ENCODE measurements at places on chromosomes 6 and 20.

- DNase-seq: no peak
These were observed 1.5 kb upstream of the ERVFRD-1 start for GRCh38 chr6:11113038-11113437.

DNA sequence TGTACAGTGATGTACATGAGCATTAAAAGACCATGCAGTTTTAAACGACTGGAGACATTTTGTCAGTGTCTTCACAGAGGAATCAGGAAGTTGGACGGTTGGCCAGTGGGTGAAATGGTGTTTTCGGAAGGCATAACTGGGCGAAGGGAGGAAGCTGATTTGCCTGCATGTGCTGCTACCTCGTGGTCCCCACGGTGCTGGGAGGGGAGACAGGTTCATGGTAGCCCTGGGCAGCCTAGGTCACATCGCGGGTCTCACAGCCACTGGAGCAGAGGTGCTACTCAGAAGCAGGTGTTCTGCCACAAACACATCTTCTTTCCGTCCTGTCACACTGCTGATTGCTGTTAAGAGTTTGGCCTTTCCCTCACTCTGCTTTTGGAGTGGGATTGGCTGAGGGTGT lies 35.2 kb downstream of the HIVEP1 start:
- no peak for DNase-seq

- no peak for DNase-seq
These were observed 108.0 kb upstream of the FOXO3 start for GRCh38 chr6:108452711-108453195.

- peak; percentile 65 for DNase-seq
These were observed 268.0 kb upstream of the RNF217 start for GRCh38 chr6:124694139-124694705.

GRCh38 chr6:35178932-35179832 lies 34.6 kb upstream of the SCUBE3 start:
- no peak for DNase-seq

DNA sequence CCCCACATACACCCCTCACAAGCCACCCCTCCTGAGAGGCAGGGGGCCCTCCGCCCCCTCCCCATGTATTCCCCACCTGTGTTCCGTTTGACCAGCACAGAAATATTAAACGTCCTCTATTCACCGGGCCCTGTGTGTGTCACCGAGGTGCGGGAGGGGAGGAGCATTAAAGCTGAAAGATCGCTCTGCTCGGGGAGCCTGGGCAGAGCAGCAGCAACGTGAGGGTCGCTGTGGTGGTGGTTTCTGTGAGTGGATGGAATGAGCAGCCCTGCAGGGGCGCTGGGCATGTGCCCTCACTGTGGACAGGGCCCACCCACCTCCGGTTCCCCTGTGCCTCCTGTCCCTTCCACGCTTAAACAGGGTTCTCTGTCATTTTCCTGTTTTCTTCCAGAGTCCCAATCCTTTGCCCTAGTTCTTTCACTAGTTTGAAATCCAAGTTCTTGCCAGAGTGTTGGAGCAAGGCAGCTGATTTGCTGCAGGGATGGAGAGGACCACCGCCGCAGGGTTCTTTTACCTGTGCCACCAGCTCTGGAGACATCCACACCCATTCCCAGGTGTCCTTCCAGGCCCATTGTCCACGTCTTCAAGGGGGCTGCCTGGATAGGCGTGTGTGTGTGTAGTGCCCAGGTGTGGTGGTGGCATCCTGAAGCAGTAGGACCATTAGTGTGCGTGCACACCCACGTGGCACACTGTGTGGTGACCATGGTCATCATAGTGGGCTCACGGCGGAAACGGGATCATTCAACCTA lies 37.6 kb upstream of the MDFI start:
- no peak for DNase-seq

DNA sequence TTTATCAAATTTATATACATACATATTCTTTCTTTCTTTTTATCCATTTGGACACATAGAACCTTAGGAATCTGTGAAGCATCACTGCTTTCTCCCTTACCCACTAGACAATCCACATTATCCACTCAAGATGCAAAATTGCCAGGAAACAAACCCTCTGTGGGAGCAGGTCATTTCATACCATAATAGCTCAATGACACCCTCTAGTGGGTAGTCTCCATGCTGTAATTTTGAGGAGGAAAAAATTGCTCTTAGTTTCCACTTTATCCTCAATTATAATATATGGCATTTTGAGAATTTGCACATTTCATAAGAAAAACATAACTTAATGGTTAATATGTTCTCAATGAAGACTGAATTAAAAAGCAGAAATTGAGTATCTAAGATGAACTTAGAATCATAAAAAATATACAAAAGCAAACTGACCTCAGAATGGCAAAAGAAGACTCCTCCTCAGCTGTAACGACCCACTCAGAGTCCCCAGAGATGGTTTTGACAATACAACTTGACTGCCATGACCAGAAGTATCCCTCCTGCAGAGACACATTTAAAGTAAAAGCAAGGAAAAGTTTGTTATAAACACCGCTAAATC lies 164.1 kb downstream of the FRK start:
- peak; percentile 23 for DNase-seq

- peak; percentile 81 for DNase-seq
These were observed 142.4 kb upstream of the INSM1 start for GRCh38 chr20:20225325-20226043.

DNA sequence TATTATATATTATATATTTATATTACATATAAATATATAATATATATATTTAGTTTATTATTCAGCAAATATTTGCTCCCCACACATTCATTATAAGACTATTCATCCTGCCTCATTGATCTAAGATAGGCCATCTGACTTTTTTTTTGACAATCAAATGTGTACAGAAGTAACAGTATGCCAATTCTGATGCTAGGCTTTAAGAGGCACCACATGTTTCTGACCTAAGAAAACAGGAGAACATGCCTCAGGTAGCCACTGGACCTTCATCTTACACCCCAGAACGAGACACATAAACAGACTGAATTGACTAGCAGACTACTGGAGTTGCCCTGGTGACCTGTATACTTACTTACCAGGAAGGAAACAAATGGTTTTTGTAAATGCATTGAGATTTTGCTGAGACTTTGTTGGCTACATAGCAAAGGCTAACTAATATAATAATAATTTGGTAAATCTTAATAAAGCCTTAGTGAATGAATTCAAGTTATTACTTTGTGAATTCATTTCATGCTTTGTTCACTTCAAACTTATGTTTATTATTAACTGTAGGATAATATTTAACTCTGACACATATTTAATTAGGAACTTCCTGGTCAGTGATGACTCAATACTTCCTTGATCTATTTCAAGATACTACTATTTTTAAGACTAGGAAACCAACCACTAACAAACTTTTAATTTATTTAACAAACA lies 13.4 kb upstream of the MYO6 start:
- no peak for DNase-seq

GRCh38 chr20:31934968-31935764 lies 16.7 kb downstream of the PDRG1 start:
- DNase-seq: no peak

GRCh38 chr6:166745801-166746668 lies 119.0 kb upstream of the RPS6KA2 start:
- no peak for DNase-seq

DNA sequence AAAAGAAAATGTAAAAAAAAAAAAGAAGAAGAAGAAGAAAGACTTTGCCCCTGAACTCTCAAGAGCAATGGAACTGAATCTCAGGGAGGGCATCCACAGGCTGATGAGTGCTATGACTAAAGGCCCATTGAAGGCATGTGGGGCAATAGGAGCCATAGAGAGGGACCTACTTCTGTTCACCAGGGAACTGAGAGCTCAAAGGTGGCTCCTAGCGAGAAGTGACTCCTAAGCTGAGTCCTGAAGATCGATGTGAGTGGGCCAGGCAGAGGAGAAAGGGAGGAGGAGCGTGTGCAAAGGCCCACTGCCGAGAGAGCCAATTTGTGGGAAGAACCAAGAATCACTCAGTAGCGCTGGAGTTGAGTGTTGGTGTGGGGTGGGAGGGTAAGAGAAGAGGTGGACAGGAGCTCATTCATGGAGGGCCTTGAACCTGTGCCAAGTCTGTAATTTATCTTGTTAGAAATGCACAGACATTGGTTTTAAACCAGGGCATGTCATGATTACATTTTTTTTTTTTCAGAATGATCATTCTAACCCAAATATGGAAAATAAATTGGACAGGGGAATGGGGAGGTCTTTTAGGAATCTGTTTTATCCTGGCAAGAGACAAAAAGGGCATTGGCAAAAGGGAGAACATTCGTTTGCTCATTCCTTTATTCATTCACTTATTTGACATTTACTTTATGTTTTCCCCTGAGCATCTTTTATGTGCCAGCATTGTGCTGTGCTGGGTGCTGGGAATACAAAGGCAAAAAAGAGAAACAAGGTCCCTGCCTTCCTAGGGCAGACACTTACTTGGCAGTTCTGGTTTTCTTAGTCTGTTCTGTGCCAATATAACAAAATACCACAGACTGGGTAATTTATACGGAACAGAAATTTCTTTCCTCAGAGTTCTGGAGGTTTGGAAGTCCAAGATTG lies 67.4 kb upstream of the DSP start:
- DNase-seq: no peak

GRCh38 chr20:3081641-3082040 lies 2.9 kb downstream of the AVP start:
- no peak for DNase-seq

DNA sequence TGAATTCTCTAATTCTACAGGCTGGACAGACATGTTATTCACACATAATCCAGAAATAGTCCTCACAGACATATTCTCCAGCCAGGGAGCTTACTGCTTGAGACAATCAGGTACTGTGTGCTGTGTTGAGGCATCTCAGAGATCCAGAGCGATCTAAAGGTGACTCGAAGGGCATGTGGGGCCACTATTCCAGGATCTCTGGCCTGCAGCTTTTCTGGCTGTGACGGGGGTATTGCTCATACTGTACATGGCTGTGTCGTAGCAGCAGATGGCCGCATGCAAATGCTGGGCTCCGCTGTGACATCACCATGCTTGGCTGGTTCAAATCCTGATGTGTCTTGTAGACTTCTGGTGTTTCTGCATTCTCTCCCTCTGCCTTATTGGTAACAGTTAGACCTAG lies 37.8 kb downstream of the CD109 start:
- no peak for DNase-seq

DNA sequence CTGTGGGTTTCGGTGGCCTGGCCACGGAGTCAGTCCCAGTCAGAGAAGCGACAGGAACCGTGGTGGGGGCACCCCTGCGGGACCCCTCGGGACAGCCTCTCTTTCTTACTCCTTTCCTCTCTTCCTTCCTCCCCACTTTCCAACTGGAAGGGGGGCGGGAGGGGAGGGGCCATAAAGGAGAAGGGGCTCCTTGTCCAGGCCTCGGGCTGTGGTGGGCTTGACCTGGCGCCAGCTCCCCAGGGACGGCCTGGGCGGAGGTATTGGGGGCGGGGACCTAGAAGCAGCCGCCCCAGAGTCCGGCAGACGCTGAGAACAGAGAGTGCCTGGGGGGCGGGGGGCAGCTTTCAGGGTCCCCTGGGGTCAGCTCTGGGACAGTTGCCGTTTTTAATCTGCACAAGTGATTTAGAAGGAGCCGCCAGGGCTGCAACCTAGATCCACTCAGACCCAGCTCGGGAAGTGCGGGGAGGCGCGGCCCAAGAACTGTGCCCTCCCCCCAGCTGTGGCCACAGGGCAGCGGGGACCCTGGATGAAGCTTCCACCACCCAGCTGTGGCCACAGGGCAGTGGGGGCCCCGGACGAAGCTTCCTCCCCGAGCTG lies 6.4 kb upstream of the ABHD16B start:
- no peak for DNase-seq

- DNase-seq: no peak
These were observed 80.5 kb downstream of the SNX5 start for GRCh38 chr20:17888044-17888443.

- DNase-seq: no peak
These were observed 10.4 kb downstream of the MRPL14 start for GRCh38 chr6:44116641-44117382.

Data from NCI-H1092 (cell line).